Hindlimb muscle (tissue), 1 donor: ENCODE measurements at places on chromosomes 12 and 14. TPM values are rescaled to one million over a fixed set of nuclear protein-coding genes. Genes with fewer than 3 reads are reported as not detected.

DNA sequence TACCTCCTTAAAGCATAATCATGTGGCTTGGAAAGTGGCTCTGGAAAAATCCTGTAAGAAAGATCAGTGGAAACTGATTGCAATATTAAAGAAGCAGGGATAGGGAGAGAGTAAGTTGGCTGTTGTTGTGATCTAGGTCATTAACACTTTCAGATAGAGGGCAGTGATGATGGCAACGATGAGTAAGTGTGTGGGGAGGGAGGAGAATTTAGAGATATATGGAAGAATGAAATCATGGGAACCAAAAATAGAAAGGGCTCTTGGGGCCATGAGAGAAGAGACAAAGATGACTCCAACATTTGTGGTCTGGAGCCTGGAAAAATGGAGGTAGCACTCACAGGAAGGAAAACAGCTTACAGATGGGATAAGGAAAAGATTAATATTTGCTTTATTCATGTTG lies 23.3 kb downstream of the SNRPF start:
- DNase-seq: no peak

LRTM2 gene
- polyA plus RNA-seq: 0.31 TPM

METTL3 gene
- 43.7 TPM for polyA plus RNA-seq

- no peak for DNase-seq
Observed at GRCh38 chr14:75961662-75962061, 20.1 kb downstream of the TGFB3 start.

GRCh38 chr12:14057895-14058294 lies 76.5 kb upstream of the GRIN2B start:
- peak; percentile 8 for DNase-seq

DNA sequence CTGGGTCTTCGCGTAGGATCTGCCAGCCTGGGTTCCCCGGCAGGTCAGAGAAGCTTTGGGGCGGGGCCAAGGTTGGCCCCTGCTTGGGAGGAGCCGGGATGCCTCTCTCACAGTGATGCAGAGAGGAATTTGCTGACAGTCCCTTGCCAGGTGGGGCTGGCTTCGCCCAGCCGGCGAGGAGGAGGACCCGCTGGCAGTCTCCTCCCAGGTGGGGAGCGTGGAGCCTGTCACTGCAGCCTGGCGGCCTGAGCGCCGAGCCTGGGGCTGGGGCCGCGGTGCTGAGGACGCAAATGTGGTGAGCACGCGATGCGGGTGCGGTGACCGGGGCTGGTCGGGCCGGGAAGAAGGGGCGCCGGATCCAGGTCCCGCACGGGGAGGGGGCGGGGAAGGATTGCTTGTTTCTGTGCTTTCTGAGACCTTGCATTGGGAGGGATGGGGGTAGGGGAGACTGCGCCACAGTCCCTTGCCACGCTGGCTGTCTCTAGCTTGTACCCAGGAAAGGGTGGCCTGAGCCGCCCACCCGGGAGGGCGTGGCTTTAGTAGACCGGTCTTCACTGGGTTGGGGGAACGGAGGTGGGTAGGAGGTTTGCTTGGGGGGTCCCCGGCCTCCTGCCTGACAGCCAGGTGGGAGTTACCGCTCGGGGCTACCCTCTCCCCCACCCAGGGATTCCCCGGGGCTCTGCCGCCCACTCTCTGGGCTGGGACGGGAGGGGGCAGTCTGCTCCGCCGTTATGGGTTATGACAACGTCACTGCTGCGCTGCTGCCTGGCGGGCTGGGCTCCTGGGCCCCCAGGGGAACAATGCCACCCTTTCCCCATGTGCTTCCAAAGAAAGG lies at the start of gene TMEM63C:
Gene TMEM63C, plus strand, starts transcription at position 196 of the 835 bp plus-strand sequence. CDS start 37,016 bp downstream, outside the sequence.
- DNase-seq: no peak

AQP6 gene
- polyA plus RNA-seq: 0.09 TPM

DTD2 gene
- 12.9 TPM for polyA plus RNA-seq

GRCh38 chr12:104650541-104650940 lies 193.8 kb downstream of the CHST11 start:
- no peak for DNase-seq

NGB gene
- not detected for polyA plus RNA-seq

L2HGDH gene
- polyA plus RNA-seq: 6.7 TPM

GMFB gene
- 40.7 TPM for polyA plus RNA-seq

- DNase-seq: no peak
Observed at GRCh38 chr12:62886796-62887195, 48.2 kb downstream of the PPM1H start.

PIANP gene
- polyA plus RNA-seq: 2.4 TPM

DNA sequence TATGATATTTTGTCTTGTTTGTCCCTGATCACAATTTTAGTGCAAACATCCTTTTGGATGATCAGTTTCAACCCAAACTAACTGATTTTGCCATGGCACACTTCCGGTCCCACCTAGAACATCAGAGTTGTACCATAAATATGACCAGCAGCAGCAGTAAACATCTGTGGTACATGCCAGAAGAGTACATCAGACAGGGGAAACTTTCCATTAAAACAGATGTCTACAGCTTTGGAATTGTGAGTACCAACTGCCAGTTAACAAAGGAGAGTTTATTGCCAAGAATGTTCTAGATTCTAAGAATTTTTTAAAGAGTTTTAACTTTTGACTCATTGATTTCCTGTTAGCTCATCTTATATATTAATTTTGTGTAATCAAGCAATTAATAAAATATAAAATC lies 55.4 kb downstream of the IRAK3 start:
- DNase-seq: no peak

CCDC198 gene
- 0.28 TPM for polyA plus RNA-seq

GMPR2 gene
- 45.8 TPM for polyA plus RNA-seq

DNA sequence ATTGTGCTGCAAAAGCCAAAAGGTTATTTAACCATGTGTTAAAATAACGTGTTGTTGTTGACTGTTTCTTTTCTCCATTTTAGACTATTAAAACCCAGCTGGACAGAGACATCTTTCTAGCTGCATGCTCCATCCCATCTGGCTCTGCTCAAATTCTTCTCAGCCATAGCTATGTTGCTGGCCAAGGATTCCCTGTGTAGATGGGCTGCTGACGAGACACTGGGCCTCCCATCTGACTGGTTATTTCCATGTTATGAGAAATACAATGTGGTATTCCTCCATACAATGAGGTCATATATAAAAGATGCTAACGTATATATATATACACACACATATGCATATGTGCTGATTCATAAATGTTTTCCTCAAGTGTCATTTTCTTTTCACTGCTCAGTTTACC lies 30.1 kb downstream of the MED13L start:
- DNase-seq: peak; percentile 26

DLGAP5 gene
- 8.3 TPM for polyA plus RNA-seq

CLEC7A gene
- 4.2 TPM for polyA plus RNA-seq

DNA sequence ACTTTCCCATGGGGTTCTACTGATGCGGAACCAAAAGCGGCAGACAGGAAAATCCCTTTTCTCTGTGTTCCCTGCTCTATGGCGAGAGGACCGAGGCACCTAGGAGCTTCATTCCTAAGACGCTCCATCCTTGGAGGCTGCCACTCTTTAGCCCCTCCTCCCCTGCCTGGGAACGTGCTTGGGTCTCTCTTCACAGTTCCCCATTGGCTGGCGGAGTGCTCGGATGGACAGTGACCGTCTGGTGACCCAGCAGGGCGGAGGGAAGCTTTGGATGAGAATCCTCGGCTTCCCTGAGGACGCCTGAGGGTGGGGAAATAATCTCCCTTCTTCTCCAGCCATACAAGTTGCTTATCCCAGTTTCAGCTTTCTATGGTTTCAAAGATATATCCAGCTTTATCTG lies 37.3 kb downstream of the KCNA5 start:
- no peak for DNase-seq

RFLNA gene
- 6.9 TPM for polyA plus RNA-seq

GRCh38 chr14:98606816-98607215 lies 665.2 kb downstream of the BCL11B start:
- no peak for DNase-seq

DNA sequence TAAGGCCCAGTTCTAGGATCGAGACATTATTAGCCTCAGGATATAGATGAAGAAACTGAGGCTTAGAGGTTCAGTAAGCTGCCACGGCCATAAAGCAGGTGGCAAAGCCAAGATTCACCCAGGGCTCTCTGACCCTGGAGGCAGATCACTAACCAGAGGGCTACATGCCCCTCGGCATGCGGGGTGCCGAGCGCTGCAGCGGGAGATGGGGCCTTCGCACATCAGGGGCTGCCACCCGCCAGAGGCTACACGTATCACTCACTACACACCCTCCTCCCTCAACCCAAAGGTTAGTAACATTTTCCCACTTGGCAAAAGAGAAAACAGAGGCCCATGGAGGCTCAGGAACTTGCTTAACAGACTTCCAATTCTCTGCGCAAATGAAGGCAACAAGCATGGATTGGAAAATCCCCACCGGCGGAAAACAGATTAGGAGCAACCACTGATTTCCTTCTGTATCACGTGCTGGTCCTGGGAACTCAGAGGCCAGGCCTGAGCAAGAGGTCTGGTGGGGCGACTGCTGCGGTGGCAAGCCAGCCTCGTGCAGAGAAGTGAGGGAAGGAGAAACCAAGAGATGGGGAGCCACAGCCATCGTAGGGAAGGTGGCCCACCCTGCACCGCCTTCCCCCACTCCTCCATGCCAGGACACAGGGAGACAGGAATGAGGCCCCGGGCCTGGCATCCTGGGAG lies 6.0 kb downstream of the CCDC85C start:
- DNase-seq: no peak

GRCh38 chr12:61998791-61999190 lies 261.4 kb upstream of the USP15 start:
- no peak for DNase-seq

GRCh38 chr14:85416771-85417170 lies 113.2 kb upstream of the FLRT2 start:
- DNase-seq: no peak

TMTC1 gene
- 57.0 TPM for polyA plus RNA-seq

- DNase-seq: no peak
Observed at GRCh38 chr12:92151916-92152315, 6.3 kb upstream of the BTG1 start.
